ENCODE measurements at places on chromosomes 7 and 10. TPM values are rescaled to one million over a fixed set of nuclear protein-coding genes. Genes with fewer than 3 reads are reported as not detected.

The GRM3 gene
- total RNA-seq, result not detected

The PRF1 gene
- total RNA-seq, result not detected

The DPP6 gene
- not detected for total RNA-seq

The CFAP69 gene
- 1.8 TPM for total RNA-seq

The CALCR gene
- total RNA-seq, result not detected

The PTER gene
- 15.2 TPM for total RNA-seq

The IFIT3 gene
- 14.7 TPM for total RNA-seq

The SOSTDC1 gene
- not detected for total RNA-seq

The IL6 gene
- 291 TPM for total RNA-seq

The NUTM2D gene
- 1.4 TPM for total RNA-seq

The UFSP1 gene
- 6.0 TPM for total RNA-seq

The PIP gene
- total RNA-seq, result 0.32 TPM

The ITIH5 gene
- not detected for total RNA-seq

The STX1A gene
- 11.2 TPM for total RNA-seq

The TSPAN15 gene
- 6.0 TPM for total RNA-seq

The GIMAP6 gene
- total RNA-seq, result 0.32 TPM

The TCAF2 gene
- total RNA-seq, result 12.3 TPM

The CPA2 gene
- total RNA-seq, result not detected

The IKZF1 gene
- total RNA-seq, result not detected

The AGR3 gene
- not detected for total RNA-seq

The SPDYE6 gene
- total RNA-seq, result not detected

The AASS gene
- 8.6 TPM for total RNA-seq

The TRUB1 gene
- 19.3 TPM for total RNA-seq

The UNCX gene
- total RNA-seq, result not detected

The PAPOLB gene
- total RNA-seq, result 0.49 TPM

The SLC26A3 gene
- total RNA-seq, result not detected

The POLR2J2 gene
- total RNA-seq, result 1.6 TPM

The MEIG1 gene
- total RNA-seq, result not detected

The CCDC146 gene
- total RNA-seq, result 1.9 TPM

All from cardiac atrium fibroblast (primary cell).